ENCODE measurements at places on chromosomes 7 and 10.

GRCh38 chr10:102859911-102860310 is 5.9 kb downstream of the BORCS7 start:
- DNase-seq: no peak

- peak; percentile 71 for DNase-seq
Measured at GRCh38 chr10:76311752-76312636, 880.6 kb downstream of the LRMDA start.

DNA sequence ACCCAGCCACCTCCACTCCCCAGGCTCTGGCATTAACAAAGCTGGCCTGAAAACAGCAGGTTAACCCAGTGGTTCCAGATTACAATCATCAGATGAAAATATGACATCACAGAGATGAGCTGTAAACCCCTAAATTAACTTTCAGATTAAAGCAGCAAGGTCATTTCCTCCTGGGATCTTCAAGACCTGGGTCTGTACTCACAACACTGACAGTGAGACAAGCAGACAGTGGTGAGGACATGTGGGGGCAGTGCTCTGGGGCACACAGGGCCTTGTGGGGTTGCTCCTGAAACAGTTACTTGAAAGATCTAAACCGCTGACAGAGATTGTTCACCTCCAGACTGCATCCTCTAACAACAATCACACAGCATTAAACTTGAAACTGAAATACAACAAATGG is 134.1 kb downstream of the ZNF438 start:
- no peak for DNase-seq

- no peak for DNase-seq
Measured at GRCh38 chr10:47243791-47244190, 56.2 kb upstream of the GDF10 start.

GRCh38 chr7:7630626-7631329 is 9.8 kb upstream of the UMAD1 start:
- DNase-seq: no peak

Measured in NCI-H82 (cell line).